ENCODE measurements at places on chromosomes 16 and 17. TPM values are rescaled to one million over a fixed set of nuclear protein-coding genes. Genes with fewer than 3 reads are reported as not detected.
A peak's percentile ranks its signal among the peaks of the same experiment; 100 is the strongest.

PTX4 gene
- 0.64 TPM for polyA plus RNA-seq

MYH13 gene
- 1.1 TPM for polyA plus RNA-seq

PABPN1L gene
- polyA plus RNA-seq, result 0.47 TPM

TNFRSF17 gene
- not detected for polyA plus RNA-seq

HEATR9 gene
- polyA plus RNA-seq, result 0.11 TPM

DOC2B gene
- 3.5 TPM for polyA plus RNA-seq

VMP1 gene
- 52.1 TPM for polyA plus RNA-seq

GRCh38 chr17:72953621-72954020 is 138.9 kb downstream of the SLC39A11 start:
- DNase-seq, result no peak

GRCh38 chr16:75172578-75172977 is 24.3 kb downstream of the ZFP1 start:
- DNase-seq, result no peak

DNA sequence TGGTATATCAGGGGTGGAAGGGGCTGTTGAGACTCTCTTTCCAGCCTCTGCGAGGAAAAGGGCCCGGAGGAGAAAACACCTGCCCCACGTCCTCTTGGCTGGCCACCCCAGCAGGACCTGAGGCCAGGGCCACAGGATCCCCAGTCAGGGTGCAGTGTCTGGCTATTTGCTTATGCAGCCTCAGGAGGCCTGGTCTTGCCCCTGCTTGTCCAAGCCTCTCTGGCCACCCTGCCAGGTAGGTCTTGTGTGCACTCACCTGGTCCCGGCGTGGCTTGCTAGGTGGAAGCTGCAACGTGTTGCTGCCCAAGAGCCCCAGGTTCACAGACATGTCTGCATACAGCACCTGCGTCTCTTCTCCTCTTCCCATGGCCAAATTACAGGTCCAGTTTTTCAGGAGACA is 549 bp downstream of the TMEM238L start:
- no peak for DNase-seq

- DNase-seq, result no peak
Measured at GRCh38 chr17:50520483-50520882, 12.1 kb upstream of the EPN3 start.

DNA sequence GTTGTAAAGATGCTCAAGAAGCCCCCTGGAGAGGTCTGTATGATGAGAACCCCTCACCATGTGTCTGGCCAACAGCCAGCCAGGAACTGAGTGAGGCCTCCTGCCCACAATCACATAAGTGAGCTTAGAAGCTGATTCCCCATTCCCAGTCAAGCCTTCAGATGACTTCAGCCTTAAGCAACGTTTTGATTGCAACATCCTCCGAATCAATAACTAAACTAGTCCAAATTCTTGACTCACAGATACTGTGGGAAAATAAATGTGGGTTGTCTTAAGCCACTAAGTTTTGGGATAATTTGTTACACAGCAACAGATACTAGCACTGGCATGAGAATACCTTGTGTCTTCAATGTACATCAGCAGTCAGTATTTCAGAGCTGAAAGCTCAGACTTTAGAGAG is 54.5 kb upstream of the HS3ST4 start:
- no peak for DNase-seq

DNA sequence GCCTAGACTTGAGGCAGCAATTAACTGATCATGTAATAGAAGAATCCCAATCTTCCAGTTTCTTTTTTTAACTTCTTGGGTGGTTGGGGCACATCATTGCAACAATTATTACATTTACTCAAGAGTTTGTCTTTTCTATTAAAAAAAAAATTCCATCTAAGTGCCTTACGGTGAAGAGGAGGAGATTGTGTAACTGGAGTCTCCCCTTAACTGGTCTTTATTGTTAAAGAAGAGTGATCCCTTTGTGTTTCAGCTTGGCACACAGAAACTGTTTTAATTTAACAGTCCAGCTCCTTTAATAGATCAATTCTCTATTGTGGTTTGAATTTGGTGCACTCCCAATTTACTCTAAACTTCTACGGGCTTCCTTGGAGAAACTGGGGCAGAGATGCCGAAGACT is 75.2 kb downstream of the FTO start:
- DNase-seq, result no peak

DNA sequence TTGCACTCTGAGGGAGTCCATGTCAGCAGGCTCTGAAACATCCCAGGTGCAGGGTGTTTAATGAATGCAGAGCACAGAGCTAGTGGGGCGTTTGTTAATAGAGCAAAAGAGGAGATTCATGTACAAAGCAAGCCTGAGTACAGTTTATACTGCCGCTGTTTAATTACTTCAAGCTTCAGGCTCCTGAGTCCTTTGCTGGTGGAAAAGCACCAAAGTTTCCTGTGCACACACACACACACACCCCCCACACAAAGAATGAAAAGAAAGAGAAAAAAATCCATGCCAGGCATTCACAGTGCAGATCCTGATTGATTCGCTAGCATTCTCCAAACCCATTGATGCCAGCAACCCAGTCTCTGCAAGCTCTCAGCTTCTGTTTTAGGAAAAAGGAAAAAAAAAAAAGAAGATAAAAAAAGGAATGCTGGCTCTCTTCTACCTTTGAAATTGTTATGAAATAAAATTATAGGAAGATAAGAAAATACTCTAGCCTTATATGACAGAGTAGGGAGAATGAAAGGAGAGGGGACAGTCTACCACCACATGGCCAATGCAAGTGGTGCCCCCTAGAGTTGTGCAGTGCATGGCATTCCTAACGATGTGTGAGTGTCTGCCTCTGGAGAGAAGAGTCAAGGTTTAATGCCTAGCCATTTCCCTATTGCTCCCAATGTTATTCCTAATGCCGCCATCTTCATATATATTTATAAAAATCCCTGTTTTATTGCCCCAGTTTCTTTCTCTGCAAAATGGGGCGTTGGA is 216.5 kb downstream of the TMEM114 start:
- no peak for DNase-seq

- DNase-seq, result no peak
Measured at GRCh38 chr17:74746922-74747321, 1.5 kb upstream of the NHERF1 start.

DNA sequence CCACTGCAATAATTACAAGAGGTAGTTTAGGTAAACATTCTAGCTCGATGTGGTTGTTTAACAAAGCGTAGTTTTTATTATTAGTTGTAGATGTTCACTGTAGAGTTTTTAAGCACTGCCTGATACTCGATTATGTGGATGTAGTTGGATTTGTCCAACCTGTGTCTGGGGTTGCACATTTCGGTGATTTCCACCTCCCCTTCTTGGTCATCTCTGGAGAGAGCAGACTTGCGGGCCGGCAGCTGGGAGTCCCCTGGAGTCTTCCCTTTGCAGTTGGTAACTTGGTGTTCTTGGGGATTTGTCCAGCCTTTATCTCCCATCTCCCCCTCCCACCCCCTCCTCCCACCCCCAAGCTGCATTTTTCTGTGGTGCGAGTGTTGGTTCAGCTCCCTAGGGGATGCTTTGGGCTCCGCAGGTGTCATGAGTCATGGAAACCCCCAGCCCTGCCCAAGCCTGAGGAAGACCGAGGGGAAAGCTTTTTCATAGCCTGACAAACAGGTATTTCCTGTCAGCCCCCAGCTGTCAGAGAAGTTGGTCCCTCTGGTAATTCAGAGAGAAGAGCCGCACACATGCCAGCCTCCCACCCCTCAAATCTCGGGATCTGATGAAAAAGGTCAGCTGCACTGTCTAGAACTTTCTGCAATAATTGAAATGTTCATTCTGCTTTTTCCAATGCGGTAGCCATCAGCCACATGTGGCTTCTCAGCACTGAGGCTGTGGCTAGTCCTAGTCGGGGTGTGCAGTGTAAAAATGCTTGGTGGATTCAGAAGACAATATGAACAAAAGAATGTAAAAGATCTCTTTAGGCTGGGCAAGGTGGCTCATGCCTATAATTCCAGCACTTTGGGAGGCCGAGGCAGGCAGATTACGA is 50.3 kb downstream of the KSR1 start:
- DNase-seq, result no peak

- DNase-seq, result no peak
Measured at GRCh38 chr17:36850790-36851189, 86.5 kb upstream of the LHX1 start.

DNA sequence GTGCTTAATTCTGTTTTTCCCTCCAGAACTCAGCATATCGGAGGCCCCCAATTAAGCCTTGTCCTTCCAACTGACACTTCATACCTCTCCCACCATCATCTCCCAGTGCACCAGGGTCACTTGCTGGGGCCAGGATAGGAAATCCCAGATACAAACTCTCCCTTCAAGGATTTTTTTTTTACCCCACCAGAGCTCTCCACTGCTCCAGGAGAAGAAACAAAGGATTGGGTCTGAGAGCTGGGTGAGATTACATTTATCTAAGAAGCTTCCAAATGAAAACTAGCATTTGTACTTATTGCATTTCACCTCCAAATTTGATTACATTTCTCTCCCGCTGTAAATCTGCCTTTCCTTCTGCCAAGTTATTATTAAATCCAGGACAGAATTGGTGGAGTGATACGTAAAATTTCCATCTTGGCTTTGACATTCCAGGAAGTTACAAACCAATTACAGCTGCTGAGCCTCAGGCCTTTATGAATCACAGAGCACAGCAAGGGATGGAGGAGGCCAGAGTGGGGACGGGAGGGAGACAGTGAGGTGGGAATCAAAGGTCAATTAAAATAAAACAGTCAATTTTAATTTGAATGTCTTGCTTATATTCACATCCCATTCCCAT is 123.5 kb downstream of the USP31 start:
- DNase-seq, result peak; percentile 43

DNA sequence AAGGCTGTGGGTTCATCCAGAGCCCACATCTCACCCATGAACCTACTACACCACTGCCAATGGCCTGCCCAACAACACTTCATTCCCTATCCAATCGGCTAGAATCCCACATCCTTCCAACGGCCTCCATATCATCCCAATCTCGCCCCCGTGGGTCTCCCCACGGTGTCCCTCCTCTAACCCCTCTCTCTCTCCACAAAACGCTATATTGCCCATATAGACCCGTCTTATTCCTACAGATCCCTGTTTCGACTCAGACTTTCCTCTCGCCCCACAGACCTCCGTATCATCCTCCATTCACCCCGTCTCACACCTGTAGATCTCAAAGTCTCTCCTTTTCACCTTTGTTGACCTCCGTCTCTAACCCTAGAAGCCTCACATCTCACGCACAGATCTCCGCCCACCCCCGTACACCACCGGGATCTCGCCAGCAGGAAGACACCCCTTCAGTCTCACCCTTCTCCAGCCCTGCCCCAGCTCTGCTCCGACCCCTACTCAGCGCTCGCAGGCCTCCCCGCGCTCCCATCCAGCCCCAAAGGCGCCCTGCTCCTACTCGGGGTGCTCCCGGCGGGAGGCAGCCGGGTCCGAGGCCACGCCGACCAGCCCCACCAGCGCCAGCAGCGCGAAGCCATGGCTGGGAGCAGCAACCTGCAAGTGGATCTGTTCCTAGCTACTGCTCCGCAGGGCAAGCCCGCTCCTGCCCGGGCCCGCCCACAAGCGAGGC is at the start of gene FDXR:
TSS of gene FDXR (minus strand) at position 682 of the 724 bp plus-strand sequence. CDS start at position 632, 50 bp downstream.
- DNase-seq, result no peak

- no peak for DNase-seq
Measured at GRCh38 chr17:62109378-62109902, 44.4 kb upstream of the MED13 start.

DNA sequence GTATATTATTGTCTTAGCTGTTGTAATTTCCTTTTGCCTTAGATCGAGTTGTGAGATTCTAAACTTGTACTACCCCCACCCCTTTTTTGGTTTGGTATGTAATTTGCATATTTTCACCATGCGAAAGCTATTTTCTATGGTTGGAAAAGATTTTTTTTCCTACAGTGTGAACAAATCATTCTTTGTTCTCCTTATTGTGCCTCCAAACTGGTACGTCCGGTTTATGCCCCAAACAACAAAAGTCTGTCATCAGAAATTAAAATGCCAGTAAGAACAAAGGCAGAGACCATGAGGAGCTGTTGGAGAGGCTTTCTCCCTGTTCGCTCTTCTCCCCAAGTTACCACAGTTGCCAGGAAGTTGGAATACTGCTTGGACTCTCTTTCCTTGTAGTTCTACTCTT is 66.1 kb downstream of the BCAS3 start:
- no peak for DNase-seq

Data from muscle of arm (tissue), 14 donors.